ENCODE measurements at places on chromosomes 7 and 10.

- no peak for DNase-seq
Measured at GRCh38 chr7:45711161-45711490, 137.0 kb downstream of the ADCY1 start.

- DNase-seq = no peak
Measured at GRCh38 chr10:59126991-59127390, 49.5 kb upstream of the PHYHIPL start.

GRCh38 chr7:84722086-84722485, 464.8 kb downstream of the SEMA3D start:
- DNase-seq = peak; percentile 14

DNA sequence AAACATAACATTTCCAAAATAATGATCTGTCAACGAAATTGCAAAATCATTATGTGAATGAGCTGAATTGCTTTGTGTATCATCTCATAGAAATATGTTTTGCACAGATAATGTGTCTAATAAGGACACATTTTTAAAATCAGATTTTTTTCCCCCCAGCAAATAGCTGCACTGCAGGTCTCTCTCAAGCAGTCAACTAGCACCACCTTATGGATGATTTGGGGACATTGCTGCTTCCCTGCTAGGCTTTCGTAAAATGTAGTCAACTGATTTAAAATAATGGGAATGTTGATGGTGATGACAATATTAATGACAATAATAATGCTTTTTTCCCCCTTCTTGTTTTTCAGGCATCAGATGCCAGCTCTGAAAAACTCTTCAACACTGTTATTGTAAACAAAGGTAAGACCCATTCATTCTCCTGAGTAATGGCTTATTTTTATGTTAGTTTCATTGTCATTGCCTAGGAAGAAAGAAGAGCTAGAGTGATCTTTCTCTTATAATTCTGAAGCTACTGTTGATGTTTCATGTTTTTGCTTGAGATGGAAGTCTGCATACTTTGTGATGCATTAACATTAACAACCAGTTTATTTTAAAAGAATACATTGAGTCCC, 433.6 kb upstream of the GALNT17 start:
- DNase-seq = peak; percentile 73

- no peak for DNase-seq
Measured at GRCh38 chr7:11480143-11480542, 351.9 kb downstream of the THSD7A start.

DNA sequence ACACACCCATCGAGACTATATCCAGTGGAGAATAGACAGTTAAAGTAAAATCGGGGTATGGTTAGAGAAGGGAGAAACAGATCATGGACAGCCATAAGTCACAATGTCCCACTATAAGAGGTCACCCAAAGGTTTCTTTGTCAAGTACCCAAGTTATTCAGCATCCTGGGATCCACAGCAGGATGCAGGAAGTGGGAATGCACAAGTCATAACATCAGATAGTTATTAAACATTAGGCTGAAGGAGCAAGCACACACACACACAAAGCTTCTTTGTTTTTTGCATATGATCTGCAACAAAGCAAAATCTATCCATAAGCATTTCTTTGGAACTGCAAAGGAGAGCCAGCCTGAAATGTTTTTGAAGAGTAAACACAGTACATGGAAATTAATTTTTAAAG, 111.6 kb downstream of the NOC3L start:
- no peak for DNase-seq

GRCh38 chr7:127766831-127767459, 115.0 kb downstream of the SND1 start:
- DNase-seq = no peak

GRCh38 chr7:64630496-64630895, 35.4 kb upstream of the ZNF107 start:
- DNase-seq = peak; percentile 27

GRCh38 chr7:41098402-41098801, 604.5 kb downstream of the INHBA start:
- DNase-seq = no peak

DNA sequence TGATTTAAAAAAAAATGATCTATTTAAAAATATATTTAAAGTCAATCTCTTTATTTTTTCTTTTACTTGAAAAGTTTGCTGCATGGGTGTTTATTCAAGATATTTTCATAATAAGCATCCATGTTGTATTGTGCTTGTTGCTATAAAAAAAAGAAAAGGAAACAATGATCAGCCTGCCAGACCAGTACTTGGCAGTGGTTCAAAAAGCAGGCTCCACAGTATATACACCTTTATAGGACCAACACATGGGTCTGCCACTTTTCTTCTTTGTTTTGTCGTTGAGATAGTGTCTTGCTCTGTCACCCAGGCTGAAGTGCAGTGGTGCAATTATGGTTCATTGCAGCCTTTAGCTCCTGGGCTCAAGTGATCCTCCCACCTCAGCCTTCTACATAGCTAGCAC, 228.0 kb downstream of the TWIST1 start:
- DNase-seq = no peak

- DNase-seq = no peak
Measured at GRCh38 chr7:73565675-73566340, 8.3 kb upstream of the BCL7B start.

- peak; percentile 39 for DNase-seq
Measured at GRCh38 chr10:62885684-62886461, 69.7 kb upstream of the EGR2 start.

GRCh38 chr10:96212911-96213310, 58.5 kb downstream of the BLNK start:
- no peak for DNase-seq

DNA sequence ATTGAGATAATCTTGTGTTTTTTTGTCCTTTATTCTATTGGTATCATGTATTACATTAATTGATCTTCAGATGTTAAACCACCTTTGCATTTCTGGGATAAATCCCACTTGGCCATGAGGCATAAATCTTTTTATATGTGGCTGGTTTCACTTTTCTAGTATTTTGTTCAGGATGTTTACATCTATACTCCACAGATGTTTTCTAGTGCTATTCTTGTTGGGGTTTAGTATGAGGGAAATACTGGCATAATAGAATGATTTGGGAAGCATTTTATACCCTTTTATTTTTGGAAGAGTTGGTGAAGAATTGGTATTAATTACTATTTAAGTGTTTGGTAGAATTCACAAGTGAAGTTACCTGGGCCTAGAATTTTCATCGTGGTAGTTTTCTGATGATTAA, 41.8 kb upstream of the CCNY start:
- DNase-seq = no peak

GRCh38 chr7:22855049-22855392, 32.4 kb upstream of the TOMM7 start:
- no peak for DNase-seq

GRCh38 chr7:4288791-4289394, 393.2 kb upstream of the FOXK1 start:
- no peak for DNase-seq

DNA sequence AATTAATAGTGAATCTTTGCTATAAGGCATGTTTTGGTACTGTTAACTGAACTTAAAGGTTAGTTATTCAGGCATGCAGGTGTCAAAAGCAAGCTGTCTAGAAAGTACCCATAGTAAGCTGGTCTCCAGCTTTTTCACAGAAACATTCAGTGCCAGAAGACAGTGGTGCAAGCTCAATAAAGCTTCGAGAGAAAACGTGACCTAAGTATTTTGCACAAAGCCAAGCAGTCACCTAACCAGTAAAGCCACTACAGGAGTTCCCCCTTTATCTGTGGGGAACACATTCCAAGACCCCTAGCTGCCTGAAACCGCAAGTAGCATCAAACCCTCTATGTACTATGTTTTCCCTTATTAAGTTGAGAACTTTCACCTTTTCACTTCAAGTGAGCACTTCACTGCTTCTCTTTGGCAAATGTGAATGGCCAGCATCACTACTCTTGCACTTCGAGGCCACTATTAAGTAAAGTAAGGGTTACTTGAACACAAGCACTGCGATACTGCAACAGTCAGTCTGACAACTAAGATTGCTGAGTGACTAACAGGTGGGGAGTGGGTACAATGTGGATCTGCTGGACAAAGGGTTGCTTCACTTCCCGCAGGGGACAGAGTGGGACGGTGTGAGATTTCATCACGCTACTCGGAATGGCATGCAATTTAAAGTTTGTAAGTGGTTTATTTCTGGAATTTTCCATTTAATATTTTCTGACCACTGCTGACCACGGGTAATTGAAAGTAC, 253.8 kb upstream of the YAE1 start:
- no peak for DNase-seq

GRCh38 chr10:27794157-27794556, 48.5 kb upstream of the MKX start:
- no peak for DNase-seq

GRCh38 chr7:76302347-76303201, at the start of gene HSPB1:
TSS of gene HSPB1 (plus strand) at chr7:76302673. CDS start at chr7:76302713, 40 bp downstream.
- peak; percentile 92 for DNase-seq

DNA sequence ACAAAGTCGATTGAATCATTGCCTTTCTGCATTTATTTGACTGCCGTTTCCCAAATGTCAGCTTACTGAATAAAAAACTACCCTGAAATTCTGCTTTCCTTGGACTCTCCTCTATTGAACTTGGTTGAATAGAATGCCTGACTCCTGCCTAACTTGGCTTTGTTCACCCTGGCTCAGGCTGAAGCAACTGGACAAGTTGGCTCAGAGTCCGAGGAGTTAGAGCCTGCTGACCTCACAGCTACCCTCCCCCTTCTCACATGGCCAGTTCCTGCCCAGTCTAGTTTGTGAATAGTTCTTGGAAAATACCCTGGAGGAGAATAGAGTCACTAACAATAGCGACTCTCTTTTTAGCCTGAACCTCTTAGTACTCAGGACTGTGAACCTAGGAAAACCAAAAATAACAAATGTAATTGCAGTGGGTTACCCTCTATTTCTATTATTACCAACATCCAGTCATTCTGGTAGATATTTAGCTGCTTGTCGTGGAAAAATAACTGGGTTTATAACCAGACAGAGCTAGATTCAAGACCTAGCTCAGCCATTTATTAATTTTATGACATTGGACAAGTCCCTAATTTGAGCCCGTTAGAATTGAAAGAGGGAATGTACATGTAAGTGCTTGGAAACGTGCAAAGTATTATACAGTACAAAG, 17.3 kb upstream of the NRBF2 start:
- DNase-seq = peak; percentile 91

GRCh38 chr7:132580717-132581285, 4.5 kb upstream of the PLXNA4 start:
- peak; percentile 77 for DNase-seq

All from AG20443 (cell line).